Suprapubic skin (tissue), 4 donors: ENCODE measurements at places on chromosomes 12 and 14.

DNA sequence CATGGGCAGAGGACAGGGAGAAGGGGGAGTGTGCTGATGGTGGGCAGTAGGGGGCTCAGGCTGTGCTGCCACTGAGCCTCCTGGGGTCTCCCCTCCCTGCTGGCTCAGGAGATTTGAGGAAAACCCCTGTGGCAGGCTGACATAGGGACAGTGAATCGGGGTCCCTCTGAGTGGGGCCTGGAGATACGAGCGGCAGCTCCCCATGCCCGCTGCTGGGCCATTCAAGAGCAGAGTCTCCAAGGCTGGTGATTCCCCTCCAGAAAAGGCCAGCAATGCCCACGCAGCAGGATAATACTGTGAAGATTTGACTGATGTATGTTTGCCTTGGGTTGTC is 288.7 kb upstream of the SFSWAP start:
- DNase-seq: no peak

- DNase-seq: no peak
Observed at GRCh38 chr14:97602438-97603117, 805.4 kb downstream of the VRK1 start.

GRCh38 chr12:552466-552865 is 92.7 kb downstream of the B4GALNT3 start:
- DNase-seq: no peak

GRCh38 chr12:131092901-131093603 is 139.3 kb downstream of the ADGRD1 start:
- DNase-seq: peak; percentile 55

GRCh38 chr12:77437206-77437605 is 371.8 kb upstream of the E2F7 start:
- no peak for DNase-seq

DNA sequence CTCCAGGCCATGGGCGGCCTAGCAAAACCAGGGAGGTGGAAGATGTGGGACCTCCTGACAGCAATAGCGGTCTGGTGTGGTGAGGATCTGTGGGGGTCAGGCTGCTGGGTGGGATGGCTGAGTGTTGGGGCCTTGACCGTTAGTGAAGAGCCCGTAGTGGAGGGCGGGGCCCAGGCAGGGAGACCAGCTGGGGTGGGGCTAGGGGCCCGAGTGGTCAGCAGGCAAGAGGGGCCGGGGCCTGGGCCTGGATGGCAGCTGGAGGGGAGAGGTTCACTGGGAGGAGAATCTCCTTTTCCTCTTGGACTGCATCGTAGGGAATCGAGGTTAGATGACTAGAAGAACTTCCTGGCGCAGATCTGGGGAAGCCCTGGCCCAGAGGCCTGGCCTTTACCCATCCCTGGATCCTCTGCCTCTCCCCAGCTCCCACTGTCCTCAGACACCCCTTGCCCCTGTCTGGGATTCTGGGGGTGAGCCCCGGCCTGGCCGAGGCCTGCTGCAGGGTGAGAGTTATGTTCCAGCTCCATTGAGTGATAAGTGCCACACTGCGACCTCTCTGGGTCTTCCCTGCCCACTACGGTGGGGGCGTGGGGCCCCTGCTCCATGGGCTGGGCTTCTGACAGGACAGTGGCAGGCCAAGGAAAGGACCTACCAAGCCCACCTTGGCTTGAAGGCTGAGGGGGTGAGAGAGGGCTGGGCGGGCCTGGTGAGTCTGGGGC is 47.1 kb downstream of the KRT80 start:
- no peak for DNase-seq

DNA sequence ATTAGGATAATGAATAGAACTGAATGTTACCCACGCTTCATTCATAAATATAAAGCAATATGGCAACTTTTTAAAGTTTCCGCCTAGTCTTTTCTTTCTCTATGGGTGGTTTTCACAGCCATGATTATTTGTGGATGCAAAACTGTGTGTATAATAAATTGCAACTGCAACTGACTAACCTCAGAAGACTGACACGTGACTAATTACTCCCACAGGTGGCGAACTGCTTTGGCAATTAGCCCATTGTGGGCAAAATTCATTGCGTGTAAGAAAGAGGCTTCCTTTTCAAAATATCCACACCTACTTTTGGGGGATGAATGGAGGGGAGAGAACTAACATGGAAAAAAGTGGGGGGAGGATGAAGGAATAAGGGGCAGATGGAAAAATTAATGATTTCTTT is 79.0 kb downstream of the SLC25A21 start:
- DNase-seq: no peak

- no peak for DNase-seq
Observed at GRCh38 chr14:48955857-48956256, 630.3 kb downstream of the RPS29 start.

GRCh38 chr12:114982760-114983159 is 298.8 kb upstream of the TBX3 start:
- no peak for DNase-seq

DNA sequence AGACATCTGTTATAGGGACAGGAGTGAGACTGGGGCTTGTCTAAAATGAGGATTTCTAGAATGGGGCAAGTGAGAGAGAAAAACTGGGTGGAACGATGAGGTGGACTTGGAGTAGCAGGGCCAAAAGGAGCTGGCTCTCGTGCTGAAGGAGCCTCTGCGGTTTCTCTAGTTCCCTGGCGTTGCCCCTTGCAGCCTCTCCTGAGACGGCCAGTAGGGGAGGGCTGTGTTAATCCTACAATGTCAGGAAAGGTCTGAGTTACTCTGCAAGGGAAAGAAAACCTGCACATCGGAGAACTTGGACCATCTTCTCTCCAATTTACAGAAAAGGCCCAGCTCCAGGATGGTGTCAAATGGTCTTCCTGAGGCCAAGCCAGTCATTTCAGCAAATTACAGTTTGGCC is 963.8 kb upstream of the FLRT2 start:
- DNase-seq: no peak

DNA sequence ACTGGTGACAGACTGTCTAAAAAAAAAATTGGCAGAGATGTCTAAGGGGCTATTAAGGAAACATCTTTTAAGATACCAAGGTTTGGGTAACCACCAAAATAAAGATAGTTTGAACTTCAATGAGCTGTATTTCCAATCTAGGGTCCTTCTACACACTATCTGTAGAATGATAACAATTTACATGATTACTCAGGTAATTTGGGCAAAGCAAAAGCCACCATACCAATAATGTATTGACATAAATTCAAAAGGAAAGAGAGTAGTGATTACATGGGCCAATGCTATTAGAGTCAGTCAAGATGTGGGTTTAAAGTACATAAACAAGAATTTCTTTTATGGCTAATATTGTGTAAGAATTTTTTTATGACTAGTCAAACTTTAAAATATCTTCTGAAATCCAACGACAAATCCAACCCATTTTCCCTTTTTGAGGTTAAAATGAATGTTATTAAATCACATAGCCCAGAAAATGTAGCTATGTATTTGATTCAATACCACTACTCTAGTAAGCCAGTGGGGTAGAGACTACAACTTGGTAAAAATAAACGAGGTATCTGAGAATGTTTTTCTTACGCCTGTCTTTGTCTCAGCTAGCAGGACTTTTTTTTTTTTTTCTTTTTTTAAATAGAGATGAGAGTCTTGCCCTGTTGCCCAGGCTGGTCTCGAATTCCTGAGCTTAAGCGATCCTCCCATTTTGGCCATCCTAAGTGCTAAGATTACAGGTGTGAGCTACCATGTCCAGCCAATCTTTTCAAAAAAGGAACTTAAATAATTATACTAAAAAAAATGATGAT is 10.4 kb downstream of the PNN start:
- no peak for DNase-seq

DNA sequence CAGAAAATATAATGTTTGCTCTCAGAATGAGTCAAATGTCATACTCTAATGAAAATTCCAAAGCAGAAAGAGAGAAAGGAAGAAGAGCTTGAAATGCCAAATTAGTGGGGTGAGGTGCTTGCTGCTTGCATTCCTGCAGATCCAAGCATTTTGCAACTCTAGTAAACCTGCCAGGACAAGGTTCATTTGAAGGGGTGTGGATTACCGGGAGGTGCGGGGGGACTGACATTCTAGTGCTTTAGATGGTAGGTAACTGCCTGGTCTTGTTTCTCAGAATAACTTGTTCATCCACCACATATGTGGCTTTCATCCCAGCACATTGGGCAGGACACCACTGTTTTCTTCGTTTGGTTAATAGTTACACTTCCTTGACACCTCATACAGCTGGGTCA is 144.4 kb downstream of the AKAP6 start:
- peak; percentile 76 for DNase-seq

DNA sequence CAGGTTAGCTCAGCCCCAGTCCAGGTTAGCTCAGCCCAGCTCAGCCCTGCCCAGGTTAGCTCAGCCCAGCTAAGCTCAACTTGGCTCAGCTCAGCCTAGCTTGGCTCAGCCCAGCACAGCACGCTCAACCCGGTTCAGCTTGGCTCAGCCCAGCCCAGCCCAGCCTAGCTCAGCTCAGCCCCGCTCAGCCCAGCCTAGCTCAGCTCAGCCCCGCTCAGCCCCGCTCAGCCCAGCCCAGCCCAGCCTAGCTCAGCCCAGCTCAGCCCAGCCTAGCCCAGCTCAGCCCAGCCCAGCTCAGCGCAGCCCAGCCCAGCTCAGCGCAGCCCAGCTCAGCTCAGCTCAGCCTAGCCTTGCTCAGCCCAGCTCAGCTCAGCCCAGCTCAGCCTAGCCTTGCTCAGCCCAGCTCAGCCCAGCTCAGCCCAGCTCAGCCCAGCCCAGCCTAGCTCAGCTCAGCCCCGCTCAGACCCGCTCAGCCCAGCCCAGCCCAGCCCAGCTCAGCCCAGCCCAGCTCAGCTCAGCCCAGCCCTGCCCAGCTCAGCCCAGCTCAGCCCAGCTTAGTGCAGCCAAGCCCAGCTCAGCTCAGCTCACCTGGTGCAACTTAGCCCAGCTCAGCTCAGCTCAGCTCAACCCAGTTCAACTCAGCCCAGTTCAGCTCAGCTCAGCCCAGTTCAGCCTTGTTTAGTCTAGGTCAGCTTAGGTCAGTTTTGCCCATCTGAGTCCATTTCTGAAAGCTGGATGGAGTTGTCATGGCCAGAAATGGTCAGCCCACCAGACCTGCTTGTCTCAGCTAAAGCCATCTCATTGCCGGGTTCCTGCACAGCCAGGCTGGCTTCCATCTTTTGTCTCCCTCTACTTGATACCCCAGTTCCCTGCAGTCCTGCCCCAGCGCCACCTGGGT is 333.6 kb downstream of the TMEM121 start:
- peak; percentile 49 for DNase-seq

GRCh38 chr14:69500736-69501135 is 16.2 kb downstream of the PLEKHD1 start:
- no peak for DNase-seq

DNA sequence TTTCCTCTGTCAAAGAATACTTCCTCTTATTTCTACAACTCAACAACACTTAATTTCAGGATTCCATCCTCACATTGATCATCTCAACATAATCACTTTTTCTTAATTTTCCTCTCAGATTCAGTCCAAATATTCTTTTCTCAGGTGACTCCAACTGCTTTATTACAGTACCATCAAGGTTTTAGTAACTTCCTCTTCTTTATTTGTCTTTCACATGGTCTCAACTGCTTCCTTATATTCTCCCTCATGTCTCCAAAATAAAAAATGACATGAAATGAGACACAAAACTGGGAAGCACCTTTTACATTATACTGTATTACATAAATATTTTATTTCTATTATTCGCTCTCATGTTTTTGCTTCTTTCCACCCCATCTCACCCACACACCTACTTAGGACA is 55.5 kb downstream of the PPP2R5E start:
- no peak for DNase-seq

- DNase-seq: no peak
Observed at GRCh38 chr12:49985981-49986380, 13.2 kb downstream of the AQP6 start.

DNA sequence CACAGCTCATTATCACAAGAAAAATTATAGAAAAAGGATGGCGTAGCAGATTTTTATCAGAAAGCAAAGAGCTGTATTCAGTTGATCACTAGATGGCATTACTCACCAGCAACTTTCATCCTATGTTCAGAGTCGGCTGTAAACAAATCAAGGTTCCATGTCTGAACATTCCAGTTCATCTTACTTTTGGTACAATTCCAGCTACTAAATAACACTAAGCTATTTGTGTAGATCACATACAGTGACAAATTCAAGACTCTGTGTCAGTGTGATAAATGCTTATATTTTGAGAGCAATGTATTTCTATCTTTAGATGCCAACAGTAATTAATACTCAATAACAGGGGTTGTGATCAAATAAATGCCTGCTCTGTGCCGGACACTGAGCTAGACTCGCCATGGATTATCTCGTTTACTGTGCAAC is 30.1 kb downstream of the NRDE2 start:
- no peak for DNase-seq

DNA sequence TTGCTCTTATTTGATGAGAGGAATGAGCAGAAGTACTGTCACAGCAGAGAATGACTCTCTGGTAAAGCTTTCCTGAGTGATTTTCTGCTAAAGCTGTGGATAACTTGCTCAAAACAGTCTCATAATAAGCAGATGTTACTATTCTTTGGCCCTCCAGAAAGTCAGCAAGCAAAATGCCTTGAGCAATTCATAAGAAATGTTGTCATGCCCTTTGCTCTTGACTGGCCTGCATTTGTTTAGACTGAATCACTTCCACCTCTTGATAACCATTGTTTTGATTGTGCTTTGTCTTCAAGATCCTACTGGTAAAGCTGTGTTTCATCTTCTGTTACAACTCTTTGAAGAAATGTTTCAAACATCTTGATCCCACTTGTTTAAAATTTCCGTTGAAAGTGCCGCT is 457.9 kb upstream of the FOXG1 start:
- no peak for DNase-seq

DNA sequence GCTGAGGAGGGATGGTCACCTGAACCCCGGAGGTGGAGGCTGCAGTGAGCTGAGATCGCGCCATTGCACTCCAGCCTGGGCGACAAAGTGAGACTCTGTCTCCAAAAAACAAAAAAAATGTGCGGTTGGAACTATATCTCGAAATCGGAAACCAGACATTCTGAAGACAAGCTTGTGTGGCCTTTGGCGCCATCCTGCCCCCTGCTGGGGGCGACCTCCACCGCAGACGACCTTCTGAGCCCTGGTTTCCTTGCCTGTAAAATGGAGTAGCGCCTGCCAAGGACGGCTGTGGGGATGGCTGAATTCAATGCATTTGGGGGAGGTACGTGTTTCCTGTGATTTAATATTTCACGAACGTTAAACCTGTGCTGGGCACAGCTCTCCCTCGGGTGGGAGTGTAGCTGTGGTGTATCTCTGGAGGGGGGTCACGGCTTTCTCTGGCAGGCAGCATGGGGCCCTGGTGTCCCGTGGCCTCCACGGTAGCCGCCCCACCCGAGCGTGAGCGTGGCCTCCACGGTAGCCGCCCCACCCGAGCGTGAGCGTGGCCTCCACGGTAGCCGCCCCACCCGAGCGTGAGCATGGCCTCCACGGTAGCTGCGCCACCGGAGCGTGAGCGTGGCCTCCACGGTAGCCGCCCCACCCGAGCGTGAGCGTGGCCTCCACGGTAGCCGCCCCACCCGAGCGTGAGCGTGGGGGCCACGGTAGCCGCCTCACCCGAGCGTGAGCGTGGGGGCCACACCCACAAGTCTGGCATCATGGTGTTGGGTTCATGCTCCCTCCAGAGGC is 55.3 kb downstream of the LRCOL1 start:
- no peak for DNase-seq

GRCh38 chr12:71704920-71705319 is 19.0 kb downstream of the TMEM19 start:
- no peak for DNase-seq

GRCh38 chr14:75274899-75275569 is 3.6 kb upstream of the FOS start:
- DNase-seq: peak; percentile 82

- DNase-seq: no peak
Observed at GRCh38 chr14:52244997-52245396, 22.5 kb upstream of the PTGDR start.

GRCh38 chr12:97797473-97797872 is 334.9 kb downstream of the RMST start:
- no peak for DNase-seq
